Right cardiac atrium (tissue), 5 donors: ENCODE measurements at places on chromosomes 16 and 17. TPM values are rescaled to one million over a fixed set of nuclear protein-coding genes. Genes with fewer than 3 reads are reported as not detected.

The ASGR2 gene
- polyA plus RNA-seq, result 0.14 TPM

The MMP15 gene
- 41.2 TPM for polyA plus RNA-seq

The CD300LG gene
- 20.8 TPM for polyA plus RNA-seq

The ADAM11 gene
- 21.5 TPM for polyA plus RNA-seq
